ENCODE measurements at places on chromosomes 11 and 22.

DNA sequence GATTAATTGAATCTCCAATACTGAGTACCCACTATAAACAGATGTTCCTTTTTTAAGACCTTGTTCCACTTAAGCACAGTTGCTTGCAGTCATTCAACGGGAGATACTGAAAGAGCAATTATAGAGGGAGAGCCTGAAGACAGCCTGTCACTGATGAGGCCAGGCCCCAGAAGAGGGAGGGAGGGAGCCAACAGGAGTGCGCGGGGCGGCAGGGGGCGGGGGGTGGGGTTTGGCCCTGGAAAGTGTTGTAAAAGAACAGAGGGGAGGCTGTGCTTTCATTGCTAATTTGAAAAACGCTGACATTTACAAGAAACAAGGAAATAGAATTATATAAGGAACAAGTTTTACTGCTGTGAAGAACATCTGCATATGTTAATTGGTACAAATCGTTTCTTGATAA, 53.1 kb downstream of the MAP6 start:
- DNase-seq: no peak

- DNase-seq: no peak
These were observed 4.4 kb upstream of the MISFA start for GRCh38 chr11:18594999-18595749.

DNA sequence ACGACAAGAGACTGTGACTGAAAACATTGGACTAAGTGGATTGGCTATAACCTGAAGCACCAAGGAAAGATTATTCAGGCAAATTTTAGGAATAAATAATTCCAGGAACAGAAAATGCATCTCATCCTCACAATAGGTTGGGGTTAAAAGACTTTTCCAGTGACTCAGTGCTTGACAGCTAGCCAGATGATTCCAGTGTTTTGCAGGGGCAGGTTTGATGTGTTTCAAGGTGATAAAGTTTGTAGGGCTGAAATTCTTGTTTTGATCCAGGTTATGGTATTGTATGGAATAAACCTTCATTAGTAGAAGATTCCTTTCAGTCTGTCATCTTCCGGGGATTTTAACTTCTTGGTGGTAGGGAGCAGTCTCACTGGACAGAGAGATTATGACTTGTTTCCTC, 2.3 kb downstream of the EXT2 start:
- no peak for DNase-seq

GRCh38 chr22:21712751-21713427, 22.7 kb downstream of the YPEL1 start:
- peak; percentile 74 for DNase-seq

DNA sequence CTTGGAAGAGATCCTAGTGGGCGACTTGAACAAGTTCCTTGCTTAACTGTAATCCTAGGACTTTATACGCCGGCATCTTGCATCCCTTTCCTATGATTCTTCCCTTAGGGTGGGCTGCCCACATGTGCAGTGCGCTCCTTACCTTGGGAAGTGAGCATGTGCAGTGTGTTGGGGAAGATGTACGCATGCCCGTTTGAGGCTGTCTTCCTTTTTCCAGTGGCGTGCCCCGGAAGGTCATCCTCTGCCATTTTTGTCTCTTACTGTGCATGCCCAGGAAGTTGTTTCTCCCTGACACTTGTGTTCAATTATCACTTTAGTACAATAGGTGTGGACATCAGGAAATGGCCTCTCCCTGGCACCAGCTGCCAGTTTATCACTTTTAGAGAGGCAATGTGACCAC, 936.5 kb downstream of the TBC1D22A start:
- DNase-seq: no peak

GRCh38 chr11:1674173-1675131, 22.5 kb upstream of the KRTAP5-6 start:
- DNase-seq: no peak

GRCh38 chr11:70270877-70271648, 573 bp downstream of the PPFIA1 start:
- peak; percentile 54 for DNase-seq

GRCh38 chr11:3146612-3147256, 18.4 kb downstream of the OSBPL5 start:
- no peak for DNase-seq

DNA sequence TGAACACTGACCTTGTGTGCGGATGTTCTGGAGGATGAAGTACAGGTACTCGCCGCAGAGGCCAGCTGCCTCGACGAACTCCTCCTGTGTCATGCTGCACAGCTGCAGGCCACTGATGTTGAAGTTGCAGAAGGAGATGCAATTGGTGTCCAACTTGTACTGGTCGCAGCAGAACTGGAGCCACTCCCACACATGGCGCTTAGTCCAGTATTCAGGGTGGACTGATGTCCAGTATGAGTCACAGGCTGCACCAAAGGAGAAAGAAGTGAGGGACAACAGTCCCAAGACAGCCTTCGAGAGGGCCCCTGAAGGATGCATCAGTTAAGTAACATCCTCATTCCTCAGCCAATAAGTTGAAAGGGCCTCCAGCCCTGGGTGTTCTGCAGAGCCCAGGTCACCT, 20.1 kb downstream of the ELF5 start:
- peak; percentile 26 for DNase-seq

- DNase-seq: peak; percentile 29
These were observed 8.0 kb upstream of the HTATIP2 start for GRCh38 chr11:20355221-20356219.

- no peak for DNase-seq
These were observed 5.9 kb upstream of the OSBPL5 start for GRCh38 chr11:3170756-3171650.

DNA sequence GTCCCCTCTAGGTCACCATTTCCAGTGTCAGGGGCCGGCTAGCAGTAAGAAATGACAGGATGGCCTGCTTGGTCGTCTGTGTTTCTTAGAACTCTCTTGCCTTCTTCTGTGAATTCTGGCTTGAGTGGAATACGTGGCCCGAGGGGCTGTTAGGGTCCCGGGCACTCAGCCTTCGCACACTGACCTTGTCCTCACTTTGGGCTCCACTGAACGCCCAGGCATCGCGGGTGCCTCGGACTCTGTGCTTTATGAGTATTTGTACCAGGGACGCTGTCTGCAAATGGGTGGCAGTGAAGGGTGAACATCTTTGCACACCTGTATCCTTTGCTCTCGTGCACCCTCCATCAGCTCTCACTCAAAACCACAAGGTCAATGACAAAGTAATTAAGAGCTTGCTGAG, 123.4 kb upstream of the ANO1 start:
- DNase-seq: no peak

DNA sequence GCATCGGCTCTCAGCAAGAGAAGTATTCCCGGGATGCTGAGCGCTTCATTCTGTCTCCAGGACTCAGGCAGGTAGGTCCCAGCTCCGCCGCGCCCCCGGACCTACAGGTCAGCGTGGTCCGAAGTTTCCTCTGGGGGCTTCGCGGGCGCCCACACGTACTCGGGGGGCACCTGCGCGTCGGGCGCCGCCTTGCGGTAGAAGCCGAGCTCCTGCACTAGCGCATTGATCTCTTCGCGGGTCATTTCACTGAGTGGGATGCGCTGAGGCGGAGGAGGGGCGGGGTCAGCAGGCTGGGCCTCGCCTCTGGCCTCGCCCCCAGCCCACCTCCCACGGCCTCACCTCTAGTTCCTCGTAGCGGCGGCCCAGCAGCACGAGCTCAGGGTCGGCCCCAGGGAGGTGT, 2.5 kb downstream of the SELENOM start:
- DNase-seq: no peak

DNA sequence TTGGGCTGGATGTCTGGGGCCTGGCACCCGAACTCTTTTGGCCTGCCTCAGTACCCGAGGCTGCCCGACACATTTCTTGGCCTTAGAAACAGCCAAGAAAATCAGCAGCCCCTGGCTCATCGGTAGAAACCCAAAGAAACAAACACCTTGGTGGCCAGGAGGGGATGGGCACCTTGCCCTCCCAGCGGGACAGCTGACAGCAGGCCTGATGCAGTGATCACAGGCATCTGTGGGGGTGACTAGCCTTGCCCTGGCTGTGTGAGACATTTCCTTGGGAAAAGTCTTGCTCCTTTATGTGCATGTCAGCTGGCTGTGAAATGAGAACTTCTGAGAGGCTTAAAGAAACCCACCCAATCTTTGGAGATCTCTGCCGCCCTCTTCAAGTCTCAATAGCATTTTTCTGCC, 60.9 kb downstream of the SMIM38 start:
- no peak for DNase-seq

GRCh38 chr11:76424379-76424778, 20.4 kb upstream of the EMSY start:
- no peak for DNase-seq

DNA sequence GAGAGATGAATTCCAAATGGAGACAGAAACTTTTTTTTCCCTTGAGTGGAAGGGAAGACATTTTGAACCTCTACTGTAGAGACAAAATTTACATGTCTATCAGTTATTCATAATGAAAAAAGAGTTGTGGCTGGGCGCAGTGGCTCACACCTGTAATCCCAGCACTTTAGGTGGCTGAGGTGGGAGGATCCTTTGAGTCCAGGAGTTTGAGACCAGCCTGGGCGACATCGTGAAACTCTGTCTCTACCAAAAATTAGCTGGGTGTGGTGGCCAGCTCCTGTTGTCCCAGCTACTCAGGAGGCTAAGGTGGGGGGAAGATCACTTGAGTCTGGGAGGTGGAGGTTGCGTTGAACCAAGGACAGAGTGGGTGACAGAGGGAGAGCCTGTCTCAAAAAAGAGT, 4.1 kb downstream of the EED start:
- DNase-seq: no peak

DNA sequence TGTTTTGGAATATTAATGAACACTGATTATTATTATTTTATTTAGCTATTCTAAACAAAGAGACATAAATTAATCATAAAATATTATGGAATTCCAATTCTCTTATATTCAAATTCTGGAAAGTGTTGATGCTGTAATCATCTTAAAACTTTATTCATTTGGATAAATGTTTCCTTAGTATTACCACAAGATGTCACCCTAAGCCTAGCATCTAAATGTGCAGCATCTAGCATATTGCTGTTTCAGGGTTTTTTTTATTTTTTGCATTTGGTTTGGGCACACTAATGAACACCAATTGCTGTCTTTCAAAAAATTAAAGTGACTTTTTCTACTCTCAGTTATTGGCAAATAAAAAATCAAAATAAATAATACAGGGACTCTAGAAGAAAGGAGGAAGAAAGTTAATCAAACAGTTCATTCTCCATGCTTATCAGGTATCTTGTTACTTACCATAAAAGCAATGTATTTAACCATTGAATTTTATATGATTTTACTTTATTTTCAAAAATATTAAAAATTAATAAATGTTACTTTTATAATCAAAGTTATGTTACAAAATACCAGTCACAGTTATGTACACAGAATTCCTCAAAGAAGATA, 31.8 kb downstream of the DLG2 start:
- DNase-seq: peak; percentile 24

GRCh38 chr22:36017651-36018091, 11.0 kb downstream of the RBFOX2 start:
- no peak for DNase-seq

GRCh38 chr11:76026281-76026680, 180.0 kb downstream of the WNT11 start:
- no peak for DNase-seq

DNA sequence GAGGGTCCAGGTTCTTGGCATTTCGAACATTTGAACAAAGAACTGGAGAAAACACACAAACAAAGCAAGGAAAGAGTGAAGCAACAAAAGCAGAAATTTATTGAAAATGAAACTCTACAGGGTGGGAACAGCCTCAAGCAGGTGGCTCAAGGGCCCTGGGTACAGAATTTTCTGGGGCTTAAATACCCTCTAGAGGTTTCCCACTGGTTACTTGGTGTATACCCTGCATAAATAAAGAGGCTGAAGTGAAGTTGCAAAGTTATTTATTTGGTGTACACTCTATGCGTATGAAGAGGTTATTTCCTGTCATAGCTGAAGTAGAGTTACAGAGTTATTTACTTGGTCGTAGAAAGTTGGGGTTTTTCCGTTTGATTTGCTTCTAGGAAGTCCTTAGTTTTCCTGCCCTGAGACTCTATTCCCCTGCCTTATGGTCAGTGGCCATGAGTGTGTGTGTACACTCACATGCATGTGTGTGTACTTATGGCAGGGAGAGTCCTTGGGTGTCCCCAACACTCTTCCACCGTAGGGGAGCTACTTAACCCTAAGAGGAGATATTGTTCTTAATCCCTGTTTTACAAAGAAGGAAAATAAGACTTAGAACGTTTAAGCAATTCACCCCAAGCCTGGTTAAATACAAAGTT, 5.6 kb upstream of the SMCO4 start:
- no peak for DNase-seq

DNA sequence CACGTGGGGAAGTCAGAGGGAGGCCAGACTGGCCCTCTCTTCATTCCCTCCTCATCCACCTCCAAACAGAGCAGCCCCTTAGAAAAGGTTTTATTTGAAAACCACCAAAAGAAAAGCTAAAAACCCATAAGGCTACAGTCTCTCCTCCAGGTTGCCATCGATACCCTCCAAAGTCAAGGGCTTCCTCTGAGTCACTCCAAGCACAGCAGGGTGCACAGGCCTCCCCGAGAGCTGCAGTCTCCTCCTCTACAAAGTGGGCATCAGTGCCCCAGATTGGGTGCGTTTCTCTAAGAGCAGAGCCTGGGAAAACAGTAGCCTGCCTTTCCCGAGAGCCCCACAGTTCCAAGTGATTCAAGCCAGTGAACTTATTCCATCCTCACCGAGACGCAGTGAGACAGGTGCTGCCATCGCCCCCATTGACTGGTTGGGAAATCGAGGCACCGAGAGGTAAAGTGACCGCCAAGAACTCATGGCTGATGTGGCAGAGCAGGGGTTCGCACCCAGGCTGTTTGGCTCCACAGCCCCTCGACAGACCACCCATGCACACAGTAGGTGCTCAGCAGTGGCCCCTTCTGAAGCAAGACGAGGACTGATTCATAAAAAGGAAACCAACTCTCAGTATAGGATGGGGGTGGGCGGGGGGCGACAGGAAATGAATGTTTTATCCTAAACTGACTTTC, 91.7 kb upstream of the SHISAL1 start:
- DNase-seq: no peak

- no peak for DNase-seq
These were observed 314.8 kb downstream of the NTM start for GRCh38 chr11:131685206-131685605.

DNA sequence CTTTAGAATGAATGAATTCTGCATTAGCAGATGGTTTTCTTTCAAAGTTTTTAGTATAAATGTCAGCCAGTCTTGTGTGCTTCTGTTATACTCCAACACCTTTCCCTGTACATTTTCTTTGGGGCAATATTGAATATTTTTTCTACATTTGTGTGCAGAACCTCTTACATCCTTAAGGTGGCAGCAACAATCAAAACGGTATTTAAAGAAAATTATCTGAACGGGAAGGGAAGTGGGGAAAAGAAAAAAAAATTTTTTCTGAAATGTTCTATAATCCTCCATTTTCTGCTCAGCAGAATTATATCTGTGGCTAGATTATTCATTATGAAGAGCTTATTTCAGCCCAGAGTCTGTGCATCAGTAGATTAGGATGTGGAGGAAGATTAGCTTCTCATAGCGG, 347.3 kb upstream of the RAG2 start:
- no peak for DNase-seq

Data from inflammatory macrophage (primary cell).